ENCODE measurements at places on chromosomes 6 and 20.

DNA sequence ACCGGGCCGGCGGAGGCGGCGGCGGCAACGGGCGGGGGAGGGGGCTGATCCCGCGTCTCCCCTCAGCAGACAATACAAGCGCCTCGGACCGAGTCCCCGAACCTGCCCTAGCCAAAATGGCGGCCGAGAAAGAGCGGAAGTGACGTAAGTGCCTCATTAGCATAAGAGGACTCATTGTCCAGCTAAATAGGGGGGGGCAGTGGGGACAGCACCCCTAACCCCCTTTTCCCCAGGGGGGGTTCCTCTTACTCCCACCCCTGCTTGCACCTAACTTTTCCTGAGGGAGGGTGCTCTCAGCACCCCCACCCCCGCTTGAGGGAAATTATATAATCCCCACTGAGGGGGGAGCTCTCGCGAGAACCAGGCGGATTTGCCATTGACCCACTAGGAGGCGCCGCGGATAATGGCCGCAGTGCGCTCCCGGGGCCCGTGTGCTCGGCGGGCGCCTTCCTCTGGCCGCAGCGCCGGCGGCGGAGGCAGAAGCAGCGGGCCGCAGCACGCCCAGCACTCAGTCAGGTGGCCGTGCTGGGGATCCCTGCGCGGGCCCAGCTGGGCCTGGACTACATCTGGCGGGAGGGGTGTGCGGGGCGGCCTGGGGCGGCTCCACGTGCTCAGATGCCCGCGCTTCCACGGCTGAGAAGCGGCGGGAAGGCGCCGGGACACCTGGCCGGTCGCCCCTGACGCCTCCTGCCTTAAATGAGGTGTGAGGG lies at the start of gene ADNP:
Gene ADNP, minus strand, starts transcription at position 132 of the 710 bp plus-strand sequence. CDS start 27,441 bp downstream, outside the sequence.
- DNase-seq, result peak; percentile 83

GRCh38 chr20:23195636-23196035 lies 109.5 kb upstream of the CD93 start:
- DNase-seq, result no peak

- DNase-seq, result no peak
Observed at GRCh38 chr6:30202366-30202765, 10.8 kb downstream of the TRIM26 start.

DNA sequence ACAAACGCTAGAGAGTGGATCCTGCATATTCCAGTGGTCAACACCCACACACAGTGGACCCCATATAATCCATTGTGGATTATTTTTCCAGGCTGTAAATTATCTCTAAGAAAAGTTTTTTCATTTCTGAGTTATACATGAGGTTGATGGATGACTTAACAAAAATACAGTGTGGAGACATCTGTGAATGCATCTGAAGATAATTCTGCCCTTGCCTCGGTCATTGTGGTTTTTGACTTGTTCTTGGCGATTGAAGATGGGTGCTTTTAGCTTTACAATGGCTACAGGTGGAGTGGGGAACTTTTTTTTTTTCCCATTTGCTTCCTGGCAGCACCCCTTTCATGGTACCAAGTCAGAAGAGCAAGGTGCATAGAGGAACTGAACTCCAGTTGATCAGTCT lies 242.7 kb downstream of the MYLK4 start:
- no peak for DNase-seq

DNA sequence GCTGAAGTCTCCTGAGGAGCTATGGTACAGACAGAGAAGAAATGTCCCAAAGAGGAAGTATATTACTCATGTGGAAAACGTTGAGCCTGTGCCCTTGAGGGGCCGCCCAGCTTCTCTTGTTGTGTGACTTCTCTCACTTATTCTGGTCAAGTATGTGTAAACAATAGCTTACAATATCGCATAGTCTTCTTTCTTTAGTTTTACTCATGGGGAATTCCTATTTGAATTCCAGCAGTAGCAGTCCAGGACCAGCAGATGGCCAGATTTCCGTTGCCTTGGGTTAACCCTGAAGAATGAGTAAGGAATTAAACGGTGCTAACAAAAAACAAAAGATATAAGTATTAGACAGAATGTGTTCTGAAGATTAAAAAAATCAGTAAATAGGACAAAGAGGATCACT lies 522.0 kb upstream of the GJE1 start:
- DNase-seq, result no peak

DNA sequence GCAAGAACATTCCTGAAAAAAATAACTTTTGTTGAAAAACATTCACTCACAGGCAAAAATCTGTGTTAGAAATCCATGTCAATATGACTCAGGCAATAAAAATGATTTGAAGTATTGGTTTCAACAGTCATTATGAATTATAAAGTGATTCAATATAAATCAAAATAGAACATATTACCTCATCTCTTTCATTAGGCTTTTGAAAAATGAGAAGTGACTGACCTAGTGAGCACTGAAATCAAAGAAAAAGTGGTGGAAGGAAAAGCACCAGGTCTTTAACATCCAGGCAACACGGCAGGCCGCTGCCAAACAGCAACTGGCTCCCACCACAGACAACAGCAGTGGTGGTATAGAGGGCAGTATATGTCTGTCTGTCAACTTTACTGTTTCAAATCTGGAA lies 68.9 kb downstream of the MAN1A1 start:
- no peak for DNase-seq

DNA sequence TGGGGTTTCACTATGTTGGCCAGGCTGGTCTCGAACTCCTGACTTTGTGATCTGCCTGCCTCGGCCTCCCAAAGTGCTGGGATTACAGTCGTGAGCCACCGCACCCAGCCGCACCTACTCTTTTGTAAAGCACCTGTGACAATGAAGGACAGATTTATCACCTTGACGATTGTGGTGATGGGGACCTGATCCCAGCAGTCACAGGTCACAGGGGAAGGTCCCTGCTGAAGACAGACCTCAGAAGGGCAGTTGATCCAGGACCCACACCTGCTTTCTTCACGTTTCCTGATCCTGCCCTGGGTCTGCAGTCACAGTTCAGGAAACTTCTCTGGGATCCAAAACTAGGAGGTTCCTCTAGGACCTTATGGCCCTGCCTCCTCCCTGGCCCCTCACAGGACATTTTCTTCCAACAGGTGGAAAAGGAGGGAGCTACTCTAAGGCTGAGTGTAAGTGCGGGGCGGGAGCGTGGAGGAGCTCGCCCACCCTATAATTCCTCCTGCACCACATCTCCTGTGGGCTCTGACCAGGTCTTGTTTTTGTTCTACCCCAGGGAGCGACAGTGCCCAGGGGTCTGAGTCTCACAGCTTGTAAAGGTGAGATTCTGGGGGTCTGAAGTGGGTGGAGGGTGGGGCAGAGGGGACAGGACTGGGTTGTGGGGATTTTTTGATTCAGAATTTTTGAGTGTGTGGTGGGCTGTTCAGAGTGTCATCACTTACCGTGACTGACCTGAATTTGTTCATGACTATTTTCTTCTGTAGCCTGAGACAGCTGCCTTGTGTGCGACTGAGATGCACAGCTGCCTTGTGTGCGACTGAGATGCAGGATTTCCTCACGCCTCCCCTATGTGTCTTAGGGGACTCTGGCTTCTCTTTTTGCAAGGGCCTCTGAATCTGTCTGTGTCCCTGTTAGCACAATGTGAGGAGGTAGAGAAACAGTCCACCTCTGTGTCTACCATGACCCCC lies 3.0 kb downstream of the HLA-E start:
- DNase-seq, result no peak

- no peak for DNase-seq
Observed at GRCh38 chr6:106536851-106537250, 92.4 kb downstream of the RTN4IP1 start.

GRCh38 chr6:43926634-43927531 lies 156.9 kb downstream of the VEGFA start:
- DNase-seq, result peak; percentile 73

GRCh38 chr6:163793011-163793983 lies 378.8 kb downstream of the QKI start:
- DNase-seq, result peak; percentile 66

GRCh38 chr6:69622924-69623323 lies 173.9 kb downstream of the LMBRD1 start:
- no peak for DNase-seq

DNA sequence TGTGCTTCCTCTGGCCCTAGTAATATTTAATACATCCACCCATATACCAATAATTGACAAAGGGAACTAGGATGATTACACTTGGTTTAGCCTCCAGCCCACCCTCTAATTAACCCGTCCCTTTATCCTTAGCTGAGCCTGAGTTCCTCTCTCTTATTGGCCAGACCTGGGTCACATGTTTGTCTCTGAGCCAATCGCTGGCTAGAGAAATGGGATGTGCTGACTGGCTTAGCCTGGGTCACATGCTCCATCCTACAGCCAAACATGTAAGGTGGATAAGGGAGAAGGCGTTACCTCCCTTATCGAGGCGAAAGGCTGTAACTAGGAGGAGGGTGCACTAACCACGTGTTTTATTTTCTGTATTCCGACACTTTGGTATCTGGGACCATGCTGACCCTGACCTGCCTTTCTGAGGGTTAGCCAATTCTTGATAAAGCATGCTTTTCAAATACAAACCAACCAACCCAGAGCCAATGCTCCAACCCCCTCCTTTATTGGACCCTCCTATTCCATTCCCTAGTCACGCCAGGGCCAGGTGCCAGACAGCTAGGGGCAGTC lies 262.7 kb downstream of the PREX1 start:
- DNase-seq, result no peak

GRCh38 chr20:17841751-17842215 lies 126.8 kb downstream of the SNX5 start:
- DNase-seq, result peak; percentile 73

DNA sequence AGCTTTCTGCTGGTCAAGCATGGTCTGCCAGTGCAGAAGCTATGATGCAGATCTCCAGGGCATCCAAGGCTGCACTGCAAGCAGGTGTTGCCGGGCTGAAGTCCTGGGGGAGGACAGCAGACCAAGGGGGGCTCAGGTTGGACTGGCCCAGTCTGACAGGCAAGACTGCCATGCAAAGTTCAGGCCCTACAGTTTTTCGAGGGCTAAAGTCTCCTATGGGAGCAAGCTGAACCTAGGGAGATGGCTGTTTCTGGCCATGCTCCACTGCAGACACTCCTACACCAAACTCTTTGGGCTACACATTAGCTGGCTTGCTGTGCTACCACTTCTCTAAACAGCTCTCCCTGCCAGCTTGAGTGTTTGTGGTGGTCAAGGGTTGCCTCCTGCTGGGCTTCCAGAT lies 130.0 kb upstream of the SYNCRIP start:
- no peak for DNase-seq

DNA sequence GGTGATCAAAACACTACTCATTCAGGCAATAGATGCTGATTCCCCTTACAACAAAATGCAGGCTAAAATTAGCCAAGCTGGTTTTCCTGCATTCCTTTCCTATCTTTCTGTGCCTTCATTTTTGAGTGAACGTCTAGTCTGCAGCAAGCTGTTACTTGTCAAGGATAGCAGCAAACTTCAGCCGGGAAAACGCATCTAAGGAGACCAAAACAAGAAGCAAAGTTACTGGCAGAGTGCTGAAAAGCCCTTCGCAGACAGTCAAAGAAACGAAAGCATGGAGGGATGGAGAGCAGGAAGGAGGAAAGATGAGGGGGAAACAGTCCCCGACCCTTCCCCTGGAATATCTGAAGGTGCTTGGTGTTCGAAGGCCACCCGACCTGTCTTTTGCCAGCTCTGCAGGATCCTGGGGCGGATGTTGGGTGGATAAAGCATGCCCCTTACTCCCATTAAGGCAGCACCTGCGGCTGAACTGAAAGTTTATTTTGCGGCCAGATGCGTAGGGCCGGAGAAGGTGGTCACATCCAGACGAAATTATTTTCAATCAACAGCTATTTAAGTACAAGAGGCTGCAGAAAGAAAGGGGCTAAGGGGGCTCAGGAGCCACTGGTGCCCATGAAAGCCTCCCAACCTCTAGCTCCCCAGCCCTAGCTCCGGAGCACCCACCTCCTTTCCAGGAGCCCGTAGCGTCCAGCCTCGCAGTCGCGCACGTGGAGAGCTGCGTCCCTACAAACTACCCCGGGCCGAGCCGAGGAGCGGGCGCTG lies 538 bp downstream of the FERMT1 start:
- DNase-seq, result no peak

GRCh38 chr6:5752391-5752680 lies 254.4 kb downstream of the NRN1 start:
- DNase-seq, result peak; percentile 54

GRCh38 chr6:75273009-75273408 lies 11.6 kb downstream of the TMEM30A start:
- no peak for DNase-seq

DNA sequence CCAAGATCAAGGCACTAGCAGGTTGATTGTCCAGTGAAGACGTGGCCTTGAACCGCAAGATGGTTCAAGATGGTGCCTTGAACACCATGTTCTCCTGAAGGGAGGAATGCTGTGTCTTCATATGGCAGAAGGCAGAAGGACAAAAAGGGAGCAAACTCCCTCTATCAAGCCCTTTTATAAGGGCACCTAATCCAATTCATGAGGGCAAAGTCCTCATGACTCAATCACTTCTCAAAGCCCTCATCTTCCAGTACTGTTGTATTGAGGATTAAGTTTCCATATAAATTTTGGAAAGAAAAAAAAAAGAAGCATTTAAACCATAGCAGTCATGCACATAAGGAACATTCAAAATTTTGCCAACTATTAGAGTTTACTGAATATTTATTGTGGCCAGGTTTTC lies 29.9 kb upstream of the TSPYL1 start:
- no peak for DNase-seq

DNA sequence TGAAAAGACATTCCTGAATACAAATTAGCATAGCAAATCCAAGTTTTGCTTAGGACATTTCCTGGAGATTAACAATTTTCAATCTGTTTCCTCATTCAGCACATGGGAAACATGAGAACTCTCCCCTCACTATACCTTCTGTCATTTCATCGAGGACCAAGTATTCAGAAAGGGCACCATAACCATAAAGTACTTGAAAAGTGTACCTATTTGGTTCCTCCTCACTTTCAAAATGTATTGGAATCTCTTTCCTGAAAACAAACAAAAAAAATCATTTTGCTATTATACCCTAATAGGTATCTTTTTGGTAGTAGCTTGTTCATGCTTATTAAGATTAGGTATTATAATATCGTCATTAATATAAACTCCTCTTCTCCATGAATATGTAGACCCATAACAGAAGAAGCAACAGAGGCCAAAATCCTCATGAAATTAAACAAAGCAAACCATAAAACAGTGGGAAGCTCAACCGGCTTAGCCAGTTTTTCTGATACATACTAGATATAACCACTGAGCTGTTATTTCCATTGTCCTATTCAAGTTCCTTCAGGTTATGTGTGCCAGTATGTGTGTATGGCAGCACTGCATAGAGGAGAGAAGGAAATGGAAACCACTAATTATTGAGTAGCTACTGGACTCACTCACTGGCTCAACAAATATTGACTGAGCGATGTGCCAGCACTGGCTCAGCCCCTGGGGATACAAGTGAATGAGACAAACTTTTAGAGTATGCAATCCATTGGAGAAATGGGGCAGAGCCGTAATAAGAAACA lies 274.0 kb downstream of the MAFB start:
- no peak for DNase-seq
